CD4-positive, alpha-beta T cell treated with Interleukin-10 for 1 hour (primary cell): ENCODE measurements at places on chromosomes 2 and 18.

GRCh38 chr2:144376926-144377325, 143.0 kb downstream of the ZEB2 start:
- DNase-seq: no peak

GRCh38 chr2:182368996-182369395, 57.8 kb downstream of the PDE1A start:
- no peak for DNase-seq

DNA sequence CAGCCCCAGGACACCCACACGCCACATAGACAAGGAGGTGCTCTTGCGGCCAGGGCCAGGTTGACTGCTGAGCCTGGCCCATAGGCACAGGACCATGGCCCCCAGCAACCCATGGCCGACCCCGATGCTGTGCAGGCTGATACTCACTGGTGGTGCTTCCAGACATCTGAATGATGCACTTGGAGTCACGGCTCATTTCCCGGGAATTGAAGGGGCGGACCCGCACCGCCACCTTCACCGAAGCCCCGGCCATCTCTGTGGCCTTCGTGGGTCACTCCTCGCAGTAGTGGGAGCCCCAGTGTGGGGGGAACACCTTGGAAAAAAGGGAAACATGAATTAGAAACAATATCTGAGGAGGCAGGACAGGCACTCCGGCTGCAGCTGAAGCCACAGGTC, 22.5 kb downstream of the KIF1A start:
- no peak for DNase-seq

- no peak for DNase-seq
Measured at GRCh38 chr2:817336-818015, 133.2 kb upstream of the SNTG2 start.

- no peak for DNase-seq
Measured at GRCh38 chr2:134685967-134686366, 32.8 kb downstream of the TMEM163 start.

GRCh38 chr2:168530982-168531622, 75.0 kb downstream of the CERS6 start:
- DNase-seq: no peak

GRCh38 chr2:158131919-158132566, 30.4 kb downstream of the UPP2 start:
- no peak for DNase-seq

GRCh38 chr18:63161761-63162195, 157.8 kb downstream of the BCL2 start:
- peak; percentile 89 for DNase-seq

DNA sequence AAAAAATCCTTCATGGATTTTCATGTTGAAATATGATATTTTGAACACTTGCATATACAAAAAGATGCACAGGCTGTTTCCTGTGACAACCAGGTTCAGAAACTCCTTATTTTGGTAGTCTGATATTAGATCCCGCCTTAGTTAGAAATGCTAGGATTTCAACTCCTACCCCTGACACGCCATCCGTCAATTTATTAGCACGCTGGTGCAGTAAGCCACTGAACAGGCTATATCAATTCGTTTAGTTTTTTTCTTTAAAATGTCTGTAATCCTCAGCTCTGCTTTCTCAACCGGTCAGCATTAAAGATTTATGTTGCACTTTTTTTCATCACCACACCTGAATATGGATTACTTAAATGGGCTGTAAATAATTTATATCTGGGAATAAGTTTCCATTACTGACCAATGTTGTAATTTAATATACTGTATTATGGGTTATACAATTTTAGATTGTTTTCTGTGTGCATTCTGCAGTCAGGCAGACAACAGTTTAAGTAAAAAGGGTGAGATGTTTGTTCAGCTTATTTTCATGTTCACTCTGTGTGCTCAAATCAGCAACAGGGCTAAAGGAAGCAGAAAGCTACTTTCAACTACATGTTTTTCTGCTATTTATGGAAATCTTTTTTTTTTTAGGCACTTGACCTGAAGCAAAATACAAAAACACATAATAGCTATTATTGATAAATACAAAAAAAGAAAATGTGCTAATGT, 227.7 kb downstream of the ARHGAP15 start:
- DNase-seq: no peak

- no peak for DNase-seq
Measured at GRCh38 chr2:109383505-109384307, 230.1 kb downstream of the SEPTIN10 start.

DNA sequence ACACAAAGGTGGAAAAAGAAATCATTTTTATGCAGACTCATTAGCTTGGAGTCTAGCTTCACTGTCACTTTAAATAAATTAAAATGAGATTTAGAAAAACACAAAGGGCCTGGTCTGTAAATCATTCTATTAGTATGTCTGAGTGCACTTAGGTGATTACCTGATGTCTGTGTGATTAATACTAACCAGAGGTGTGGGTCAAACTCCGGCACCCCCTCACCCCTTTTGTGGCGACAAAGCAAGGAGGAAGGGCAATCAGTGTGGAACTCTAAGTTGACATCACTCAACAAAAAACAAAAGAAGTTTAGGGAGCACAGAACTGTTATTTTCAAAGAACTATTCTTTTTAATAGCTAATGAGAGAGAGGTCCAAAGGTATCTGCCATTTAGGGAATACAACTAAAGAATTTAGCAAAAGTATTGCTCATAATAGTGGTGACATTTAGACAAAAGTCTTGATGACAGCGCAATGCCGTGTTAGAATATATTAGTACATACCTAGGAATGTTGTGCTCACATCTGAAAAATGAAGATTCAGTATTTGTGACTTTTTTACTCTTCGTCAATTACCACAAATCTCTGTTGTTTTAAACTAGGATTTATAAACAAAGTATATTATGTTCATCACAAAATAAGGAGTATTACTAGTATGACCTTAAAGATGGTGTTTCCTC, 66.3 kb downstream of the ZEB2 start:
- DNase-seq: no peak

DNA sequence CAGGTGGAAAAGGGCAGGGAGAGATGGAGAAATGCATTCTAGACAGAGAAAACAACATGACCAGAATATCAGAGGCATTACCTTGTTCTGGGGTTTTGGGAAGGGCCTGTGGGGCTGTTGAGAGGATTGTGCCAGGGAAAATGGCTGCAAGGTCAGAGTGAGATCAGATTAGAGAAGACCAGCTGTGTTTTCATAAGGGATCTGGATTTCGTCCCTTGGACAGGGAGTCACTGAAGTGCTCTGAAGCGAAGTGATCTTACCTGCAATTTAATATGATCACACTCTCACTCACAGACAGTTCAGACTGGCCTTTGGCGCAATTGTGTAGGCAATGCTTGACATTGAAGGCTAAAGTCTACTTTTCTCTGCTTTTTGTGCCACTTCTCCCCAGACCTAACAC, 20.3 kb upstream of the REG3G start:
- DNase-seq: no peak

GRCh38 chr2:217360781-217361482, 501.1 kb upstream of the TNP1 start:
- DNase-seq: no peak

- DNase-seq: no peak
Measured at GRCh38 chr2:160632084-160632975, 138.7 kb upstream of the RBMS1 start.

DNA sequence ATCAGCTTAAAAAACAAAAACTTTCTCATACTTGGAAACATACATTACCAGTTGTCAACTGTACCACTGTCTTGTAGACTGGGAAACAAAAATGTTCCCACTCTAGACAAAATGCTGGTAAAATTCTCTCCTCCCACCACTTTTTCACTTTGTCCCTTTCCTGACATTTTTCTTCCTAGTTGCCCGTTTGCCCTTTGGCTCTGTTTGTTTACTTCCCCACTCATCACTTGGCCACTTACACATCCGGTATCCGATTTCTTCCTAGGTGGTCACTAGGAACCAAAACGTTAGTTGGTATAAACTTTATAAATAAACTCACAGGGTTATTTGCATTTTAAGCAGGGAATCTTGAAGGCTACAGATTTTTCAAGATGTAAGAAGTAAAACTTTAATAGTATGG, 84.9 kb downstream of the METTL4 start:
- DNase-seq: no peak

DNA sequence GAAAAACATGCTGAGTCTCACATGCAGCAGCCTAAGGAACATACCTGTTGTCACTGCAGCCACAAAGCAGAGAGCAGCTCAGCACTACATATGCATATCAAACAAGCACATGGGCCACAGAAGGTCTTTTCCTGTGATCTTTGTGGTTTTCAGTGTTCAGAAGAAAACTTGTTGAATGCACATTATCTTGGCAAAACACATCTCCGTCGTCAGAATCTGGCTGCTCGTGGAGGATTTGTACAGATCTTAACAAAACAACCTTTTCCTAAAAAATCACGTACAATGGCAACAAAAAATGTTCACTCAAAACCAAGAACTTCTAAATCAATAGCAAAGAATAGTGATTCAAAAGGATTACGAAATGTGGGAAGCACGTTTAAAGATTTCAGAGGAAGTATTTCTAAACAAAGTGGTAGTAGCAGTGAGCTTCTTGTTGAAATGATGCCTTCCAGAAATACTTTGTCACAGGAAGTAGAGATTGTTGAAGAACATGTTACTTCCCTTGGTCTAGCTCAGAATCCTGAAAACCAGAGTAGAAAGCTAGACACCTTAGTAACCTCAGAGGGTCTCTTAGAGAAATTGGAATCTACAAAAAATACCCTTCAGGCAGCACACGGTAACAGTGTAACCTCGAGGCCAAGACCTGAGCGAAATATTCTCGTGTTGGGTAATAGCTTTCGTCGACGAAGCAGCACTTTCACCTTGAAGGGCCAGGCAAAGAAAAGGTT, 34.1 kb downstream of the ZNF407 start:
- DNase-seq: peak; percentile 25

DNA sequence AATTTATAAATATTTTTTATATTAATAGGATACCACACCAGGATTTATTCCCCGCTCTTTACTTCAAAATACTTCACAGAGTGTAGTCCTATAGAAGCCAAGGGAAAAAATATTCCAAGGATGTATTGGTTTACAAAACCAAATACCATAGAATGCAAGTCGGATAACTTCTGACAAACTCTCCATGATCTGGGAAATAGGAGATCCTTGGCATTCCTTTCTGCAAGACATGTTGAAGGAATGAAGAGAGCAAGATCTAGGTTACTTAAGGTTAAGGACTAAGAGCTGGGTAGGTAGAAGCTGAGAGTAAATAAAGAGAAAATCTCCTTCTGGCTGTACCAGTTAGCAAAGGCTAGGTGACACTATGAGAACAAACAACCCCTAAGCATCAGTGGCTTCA, 141.2 kb downstream of the LRATD1 start:
- DNase-seq: no peak

DNA sequence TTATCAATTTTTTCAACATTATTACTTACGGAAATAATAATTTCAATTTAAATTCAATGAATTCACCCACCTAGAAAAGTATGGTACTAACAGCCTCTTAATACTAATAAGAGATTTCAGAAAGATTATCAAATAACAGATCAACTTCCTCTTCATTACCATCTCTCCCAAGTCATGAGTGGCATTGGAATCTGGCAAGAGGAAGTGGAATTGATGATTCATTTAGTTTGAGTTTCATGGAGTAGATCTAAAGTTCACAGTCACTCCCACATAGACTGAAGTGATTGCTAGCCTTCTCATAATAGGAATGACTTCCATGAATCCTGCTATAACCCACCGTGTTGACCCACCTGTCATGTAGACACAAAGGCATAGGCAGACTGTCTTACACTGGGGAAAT, 77.7 kb upstream of the WDR75 start:
- DNase-seq: no peak

GRCh38 chr2:233841183-233841582, 13.2 kb downstream of the HJURP start:
- DNase-seq: no peak

- DNase-seq: no peak
Measured at GRCh38 chr2:219631904-219632759, 4.7 kb downstream of the SLC4A3 start.

- peak; percentile 46 for DNase-seq
Measured at GRCh38 chr2:6866275-6866671, 566 bp upstream of the CMPK2 start.

DNA sequence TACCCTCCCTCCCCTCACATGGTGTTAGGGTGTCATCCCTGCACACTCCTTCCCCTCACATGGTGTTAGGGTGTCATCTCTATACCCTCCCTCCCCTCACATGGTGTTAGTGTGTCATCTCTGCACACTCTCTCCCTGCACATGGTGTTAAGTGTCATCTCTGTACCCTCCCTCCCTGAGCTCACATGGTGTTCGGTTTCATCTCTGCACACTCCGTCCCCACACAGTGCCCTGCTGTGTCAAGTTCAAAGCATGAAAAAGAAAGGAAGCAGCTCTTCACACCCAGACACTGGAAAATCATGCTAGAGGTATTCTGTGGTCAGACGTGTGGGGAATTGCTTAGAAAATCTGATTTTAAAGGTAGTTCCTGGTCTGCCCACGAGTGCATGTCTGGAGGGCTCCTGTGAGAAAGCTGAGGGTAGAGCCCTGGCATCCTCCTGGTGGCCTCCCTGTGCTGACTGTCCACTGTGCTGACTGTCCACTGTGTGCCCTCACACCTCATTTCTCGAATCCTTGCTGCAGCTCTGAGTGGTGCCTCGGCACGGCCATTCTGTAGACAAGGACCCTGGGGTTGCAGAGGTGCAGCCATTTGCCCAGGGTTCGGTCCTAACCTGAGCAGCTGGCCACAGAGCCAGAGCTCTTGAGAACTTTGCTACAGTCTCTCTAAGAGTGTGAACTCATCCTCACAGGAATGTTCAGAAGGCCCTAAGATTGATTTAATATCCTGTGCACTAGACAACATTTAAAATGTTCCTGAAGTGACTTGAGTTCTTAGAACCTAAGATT, 69.1 kb upstream of the NFATC1 start:
- no peak for DNase-seq

DNA sequence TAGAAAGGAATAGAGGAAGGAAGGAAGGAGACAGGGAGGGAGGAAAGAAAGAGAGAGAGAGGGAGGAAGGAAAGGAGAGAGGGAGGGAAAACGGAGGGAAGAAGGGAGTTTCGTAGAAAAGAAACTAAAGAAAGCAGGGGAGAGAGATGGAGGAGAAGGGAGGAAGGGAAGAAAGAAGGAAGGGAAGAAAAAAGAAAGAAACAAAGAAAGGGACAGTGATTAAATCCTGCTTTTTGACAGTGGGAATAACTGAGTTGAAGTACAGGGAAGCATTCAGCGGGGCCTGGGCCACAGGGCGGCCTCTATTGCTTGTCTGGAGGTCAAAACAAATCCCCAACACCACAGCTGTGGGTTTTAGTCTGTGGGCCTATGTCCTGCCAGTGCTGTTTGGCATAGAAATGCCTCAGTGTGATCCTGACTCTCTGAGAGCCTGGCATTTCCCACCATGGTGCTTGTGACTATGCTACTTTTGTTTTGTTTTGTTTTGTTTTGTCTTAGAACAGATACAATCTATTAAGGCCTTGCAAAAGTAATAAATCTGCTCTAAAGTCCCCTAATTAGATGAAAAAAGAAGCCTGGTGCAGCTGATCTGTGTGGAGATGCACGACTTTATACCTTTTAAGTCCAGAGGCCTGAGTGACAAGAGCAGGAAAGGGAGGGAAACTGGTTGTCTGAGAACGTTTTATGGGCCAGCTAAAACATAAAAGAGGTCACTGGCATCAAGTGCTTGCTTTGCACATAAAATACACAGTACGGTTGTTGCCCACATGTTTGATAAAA, 40.0 kb downstream of the IL1RL2 start:
- no peak for DNase-seq
